ENCODE measurements at places on chromosomes 5 and 9.

- DNase-seq, result no peak
These were observed 8.4 kb upstream of the HAND1 start for GRCh38 chr5:154486427-154486866.

GRCh38 chr5:34530637-34531036, 125.5 kb upstream of the RAI14 start:
- peak; percentile 62 for DNase-seq

GRCh38 chr5:97134634-97135033, 7.8 kb downstream of the LIX1 start:
- no peak for DNase-seq

- no peak for DNase-seq
These were observed 18.5 kb downstream of the C9orf85 start for GRCh38 chr9:71929791-71930440.

- DNase-seq, result peak; percentile 49
These were observed 72.6 kb upstream of the PUM3 start for GRCh38 chr9:2916382-2916985.

- no peak for DNase-seq
These were observed 2168.1 kb downstream of the MAT2B start for GRCh38 chr5:165673499-165673898.

GRCh38 chr5:73454379-73455036, 5.9 kb upstream of the FOXD1 start:
- peak; percentile 79 for DNase-seq

DNA sequence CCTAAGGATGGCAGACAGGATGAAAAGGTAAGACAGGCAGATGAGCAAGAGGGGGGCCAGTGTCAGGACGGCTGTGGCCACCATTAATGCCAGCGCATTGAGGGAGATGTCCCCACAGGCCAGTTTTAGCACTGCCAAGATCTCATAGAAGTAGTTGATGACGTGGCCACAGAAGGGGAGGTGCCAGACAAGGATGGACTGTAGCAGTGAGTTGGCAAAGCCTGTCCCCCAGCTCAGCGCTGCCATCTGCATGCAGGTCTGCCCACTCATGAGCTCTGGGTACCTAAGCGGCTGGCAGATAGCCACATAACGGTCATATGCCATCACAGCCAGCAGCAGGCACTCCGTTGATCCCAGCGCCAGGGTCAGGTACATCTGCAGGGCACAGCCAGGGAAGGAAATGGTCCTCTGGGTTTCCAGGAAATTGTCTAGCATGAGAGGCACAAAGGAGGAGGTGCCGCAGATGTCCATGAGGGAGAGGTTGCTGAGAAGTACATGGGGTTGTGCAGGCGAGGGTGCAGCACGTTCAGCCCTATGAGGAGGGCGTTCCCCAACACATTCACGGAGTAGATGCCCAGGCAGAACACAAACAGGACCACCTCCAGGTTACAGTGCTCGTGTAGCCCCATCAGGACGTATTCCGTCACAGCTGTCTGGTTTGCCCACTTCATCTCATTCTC, 10.8 kb downstream of the OR13J1 start:
- peak; percentile 25 for DNase-seq

DNA sequence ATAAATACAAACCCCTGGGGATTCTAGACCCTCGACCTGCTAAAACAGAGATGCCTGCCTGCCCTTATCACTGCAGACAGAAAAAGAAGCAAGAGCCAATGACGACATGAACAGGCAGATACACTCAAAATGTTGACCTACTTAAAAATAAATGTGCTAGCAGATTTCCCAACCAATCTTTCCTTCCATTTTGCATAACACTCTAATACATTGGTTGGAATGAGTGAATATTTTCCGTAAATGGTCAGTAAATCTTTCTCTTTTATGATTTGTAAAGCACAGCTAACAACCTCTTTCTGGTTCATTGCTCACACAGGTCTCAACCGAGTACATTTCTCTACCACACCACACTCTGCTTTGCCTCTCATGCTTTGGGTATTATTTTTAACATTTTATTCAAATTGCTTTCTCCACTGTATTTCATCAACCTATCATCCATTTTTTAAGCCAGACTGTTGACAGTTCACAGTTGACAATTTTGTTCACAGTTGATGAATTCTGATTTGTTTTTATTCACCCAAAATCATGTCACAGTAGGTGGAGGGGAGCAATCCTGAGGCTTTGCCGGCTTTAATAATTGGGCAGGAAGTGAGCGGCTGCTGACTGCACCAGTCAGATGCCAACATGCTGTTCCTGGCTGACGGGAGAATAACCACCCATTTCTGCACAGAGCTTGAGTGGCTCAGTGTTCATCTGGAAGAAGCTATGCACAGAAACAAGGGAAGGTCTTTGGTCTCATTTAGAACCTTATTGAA, 426.6 kb downstream of the SPOCK1 start:
- DNase-seq, result peak; percentile 40

GRCh38 chr5:1400211-1400855, 44.9 kb downstream of the SLC6A3 start:
- DNase-seq, result no peak

- DNase-seq, result no peak
These were observed 43.6 kb downstream of the SLC6A3 start for GRCh38 chr5:1401536-1402138.

DNA sequence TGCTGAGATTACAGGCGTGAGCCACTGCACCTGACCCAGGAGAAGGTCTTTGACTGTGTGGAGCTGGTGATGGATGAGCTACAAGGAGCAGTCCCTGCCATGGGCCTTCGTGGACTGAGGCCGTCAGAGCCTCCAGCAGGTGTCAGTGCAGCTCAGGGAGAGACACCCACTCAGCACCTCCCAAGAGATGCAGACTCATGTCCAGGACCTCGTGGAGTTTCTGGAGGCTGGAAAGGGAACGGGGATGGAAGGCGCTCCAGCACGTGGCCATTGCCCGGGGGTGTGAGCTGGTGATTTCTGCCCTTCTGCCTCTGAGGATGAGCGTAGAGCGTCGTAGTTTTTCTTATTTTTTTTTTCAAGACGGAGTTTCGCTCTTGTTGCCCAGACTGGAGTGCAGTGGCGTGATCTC, 9.5 kb downstream of the TOR4A start:
- DNase-seq, result peak; percentile 92

- no peak for DNase-seq
These were observed 591.6 kb upstream of the SGCD start for GRCh38 chr5:155735388-155735787.

DNA sequence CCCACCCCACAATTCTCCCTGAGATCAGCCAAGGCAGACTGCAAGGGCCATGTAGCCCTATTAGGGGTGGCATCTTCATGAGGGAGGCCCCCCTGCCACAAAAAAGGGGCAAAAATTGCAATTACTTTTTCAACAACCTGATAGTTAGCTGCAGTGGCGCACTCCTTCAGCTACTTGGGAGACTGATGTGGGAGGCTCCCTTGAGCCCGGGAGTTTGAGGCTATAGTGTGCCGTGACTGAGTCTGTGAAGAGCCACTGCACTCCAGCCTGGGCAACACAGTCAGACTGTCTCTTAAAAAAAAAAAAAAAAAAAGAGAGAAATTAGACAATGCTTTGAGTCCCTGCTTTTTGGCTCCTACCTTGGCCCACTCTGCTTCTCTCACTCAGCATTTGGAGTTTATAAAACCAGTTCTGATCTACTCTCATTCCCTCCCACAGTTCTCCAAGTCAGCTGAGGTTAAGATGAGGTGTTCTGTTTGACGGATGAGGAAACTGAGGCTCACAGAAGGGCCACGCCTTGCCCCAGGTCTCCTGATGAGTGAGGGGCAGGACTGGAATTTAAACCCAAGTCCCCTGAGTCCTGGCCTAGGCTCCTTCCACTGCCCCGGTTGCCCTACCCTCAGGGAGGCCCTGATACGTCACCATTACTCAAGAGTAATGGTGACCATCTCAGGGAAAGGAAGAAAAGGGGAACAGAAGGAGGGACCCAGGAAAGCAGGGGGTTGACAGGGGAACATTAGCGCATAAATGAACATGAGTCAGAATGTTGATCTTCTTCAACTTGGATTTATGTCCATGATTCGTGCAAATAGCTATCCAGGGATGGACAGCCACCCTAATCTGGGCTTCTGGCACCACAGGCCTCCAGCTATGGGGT, 9.0 kb downstream of the GPX3 start:
- no peak for DNase-seq

DNA sequence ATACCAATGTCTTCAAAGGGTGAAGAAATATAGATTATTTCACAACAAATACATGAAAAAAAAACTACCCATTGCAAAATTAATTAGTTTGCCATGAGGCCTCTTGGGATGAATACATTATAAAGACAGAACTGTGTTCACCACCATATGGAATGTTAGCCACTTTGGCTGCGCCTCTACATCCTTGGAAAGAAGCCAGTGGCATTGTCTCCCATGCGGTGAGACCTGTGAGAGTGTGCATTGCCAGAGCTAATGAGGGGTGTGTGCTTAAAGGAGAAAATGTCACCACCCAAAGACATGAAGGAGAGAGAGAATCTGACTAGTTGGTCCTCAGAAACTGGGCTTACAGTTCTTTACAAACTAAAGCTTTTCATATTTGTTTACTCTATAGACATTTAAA, 110.6 kb downstream of the PLPPR1 start:
- DNase-seq, result no peak

- no peak for DNase-seq
These were observed 566.7 kb downstream of the CCDC171 start for GRCh38 chr9:16119261-16120230.

DNA sequence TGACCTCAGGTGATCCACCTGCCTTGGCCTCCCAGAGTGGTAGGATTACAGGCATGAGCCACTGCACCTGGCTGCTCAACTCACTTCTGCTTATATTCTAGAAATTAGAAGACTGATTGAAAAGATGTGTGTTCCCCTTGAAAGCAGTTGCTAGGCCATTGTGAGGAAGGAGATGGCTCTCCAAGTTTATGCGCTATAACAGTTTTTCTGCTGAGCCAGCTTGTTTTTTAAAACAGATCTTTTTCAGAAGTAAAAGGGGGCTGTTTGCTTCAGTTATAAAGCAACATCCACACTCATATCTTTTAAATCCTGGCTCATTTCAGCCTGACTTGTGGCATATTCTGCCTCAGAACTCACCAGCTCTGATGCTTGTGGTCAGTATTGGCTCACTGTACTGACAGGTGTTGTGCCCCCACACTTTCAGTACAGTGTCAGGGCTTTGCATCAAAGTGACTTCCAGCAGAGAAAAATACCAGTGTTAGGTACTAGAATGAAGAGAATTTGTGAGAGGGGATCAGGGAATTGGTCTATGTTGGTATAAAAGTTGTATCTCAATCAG, 49.4 kb downstream of the NUP214 start:
- DNase-seq, result no peak

DNA sequence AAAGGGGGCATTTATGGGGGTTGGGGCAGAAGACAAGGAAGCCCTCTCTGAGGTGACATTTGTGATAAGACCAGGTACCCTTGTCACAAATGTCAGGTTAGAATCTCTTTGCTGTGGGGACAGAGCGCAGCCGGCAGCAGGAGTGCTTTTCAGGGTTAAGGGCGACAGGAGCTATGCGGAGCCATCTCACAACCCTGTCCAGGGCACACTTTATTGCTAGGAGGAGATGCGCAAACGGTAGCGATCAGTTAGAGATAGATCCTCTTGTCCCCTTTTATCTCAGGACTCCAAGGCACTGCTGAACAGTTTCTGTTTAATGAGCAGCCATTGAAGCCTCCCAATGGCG, 438 bp upstream of the LAMC3 start:
- DNase-seq, result no peak

DNA sequence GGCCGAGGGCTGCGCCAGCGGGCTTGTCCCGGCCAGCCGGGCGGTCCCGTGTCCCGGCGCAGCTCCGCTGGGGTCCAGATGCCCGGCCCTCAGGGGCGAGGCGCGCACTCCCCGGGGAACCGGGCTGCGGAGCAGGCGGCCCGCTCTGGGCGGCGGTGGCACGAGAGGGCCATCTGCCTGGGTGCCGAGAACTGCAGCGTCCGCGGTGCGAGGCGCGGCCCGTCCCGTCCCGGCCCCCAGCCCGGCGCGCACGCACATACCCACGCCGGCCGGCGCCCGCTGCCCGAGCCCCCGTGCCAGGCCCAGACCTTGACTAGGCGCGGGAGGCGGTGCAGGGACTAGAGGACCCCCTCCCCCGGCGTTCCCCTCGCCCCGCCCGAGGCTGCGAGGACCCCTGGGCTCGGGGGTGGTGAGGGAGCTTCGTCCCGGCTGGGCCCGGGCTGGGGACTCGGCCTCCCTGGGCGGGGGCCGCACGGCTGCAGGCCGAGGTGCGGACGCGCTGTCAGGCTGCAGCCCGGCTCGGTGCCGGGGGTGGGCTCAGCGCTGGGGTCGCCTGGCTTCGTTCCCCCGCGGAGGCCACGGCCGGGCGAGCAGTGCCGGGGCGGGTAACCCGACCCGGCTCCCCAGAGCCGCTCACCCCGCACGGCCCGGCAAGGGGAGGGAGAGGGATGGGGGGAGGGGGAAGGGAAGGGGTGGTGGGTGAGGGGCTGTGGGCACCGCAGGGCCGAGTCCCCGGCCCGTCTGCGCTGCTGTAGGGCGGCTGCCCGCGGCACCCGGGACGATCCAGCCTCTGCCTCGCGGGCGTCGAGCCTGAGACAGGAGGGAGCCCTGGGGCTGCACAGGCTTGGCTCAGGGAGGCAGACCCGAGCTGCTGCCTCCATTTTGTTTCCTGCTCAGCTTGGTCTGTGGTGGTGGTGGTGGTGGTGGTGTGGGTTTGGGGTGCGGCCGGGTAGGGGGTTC, 1.2 kb upstream of the NSD1 start:
- DNase-seq, result peak; percentile 34

- DNase-seq, result no peak
These were observed 10.9 kb downstream of the SLC12A7 start for GRCh38 chr5:1100664-1101574.

DNA sequence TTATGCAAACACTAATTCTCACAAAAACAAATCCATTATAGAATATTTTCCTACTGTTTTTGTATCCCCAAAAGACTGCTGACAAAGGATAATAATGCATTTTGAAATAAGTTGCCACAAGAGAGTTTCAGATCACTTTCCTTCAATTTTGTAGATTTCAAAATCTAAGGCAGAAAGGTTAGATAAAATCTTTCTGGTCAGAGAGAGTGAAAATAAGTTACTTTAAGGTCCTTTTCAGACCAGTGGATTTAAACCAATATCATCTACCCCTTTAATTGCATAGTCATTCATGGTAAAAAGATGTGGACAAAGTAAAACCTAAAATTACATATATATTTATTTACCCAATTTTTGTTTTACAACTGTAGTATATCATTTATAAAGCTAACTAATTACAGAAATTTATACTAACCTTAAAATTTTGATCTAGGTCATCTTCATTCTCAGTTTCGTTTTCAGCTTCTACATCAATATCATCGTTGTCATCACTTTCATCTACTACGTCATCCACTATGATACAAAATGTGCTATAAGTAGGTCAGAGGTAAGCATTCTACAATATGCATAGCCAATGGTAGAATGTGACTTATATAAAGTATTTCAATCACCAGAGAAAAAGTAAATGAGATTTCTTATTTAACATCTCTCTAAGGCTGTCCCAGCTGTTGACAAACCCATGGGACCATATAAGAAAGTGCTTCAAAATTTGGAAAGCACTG, 95.7 kb downstream of the AGTPBP1 start:
- DNase-seq, result no peak
